D721Med (cell line): ENCODE measurements at places on chromosomes 13 and 19.

- no peak for DNase-seq
These were observed 15.9 kb upstream of the MEIS3 start for GRCh38 chr19:47435196-47435595.

DNA sequence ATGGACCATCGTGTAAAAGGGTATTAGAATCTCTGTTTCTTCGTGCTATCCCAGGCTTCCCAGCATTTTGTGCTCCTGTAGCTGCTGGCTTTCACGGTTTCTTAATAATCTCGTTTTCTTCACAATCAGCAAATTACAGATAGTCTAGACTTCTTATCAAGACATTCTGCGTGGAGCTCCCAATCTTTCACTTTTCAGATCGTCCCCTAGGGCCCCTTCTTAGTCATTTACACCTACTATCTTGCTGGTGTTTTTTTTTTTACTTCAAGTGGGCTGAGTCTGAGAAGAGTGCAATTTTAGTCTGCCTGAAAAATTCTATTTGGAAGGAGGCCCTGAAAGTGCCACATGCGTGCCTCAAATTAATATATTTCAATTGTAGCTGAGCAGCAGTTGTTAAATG is 275.1 kb downstream of the SHISA2 start:
- DNase-seq = no peak

- no peak for DNase-seq
These were observed 2.7 kb upstream of the TFDP1 start for GRCh38 chr13:113581871-113582270.

DNA sequence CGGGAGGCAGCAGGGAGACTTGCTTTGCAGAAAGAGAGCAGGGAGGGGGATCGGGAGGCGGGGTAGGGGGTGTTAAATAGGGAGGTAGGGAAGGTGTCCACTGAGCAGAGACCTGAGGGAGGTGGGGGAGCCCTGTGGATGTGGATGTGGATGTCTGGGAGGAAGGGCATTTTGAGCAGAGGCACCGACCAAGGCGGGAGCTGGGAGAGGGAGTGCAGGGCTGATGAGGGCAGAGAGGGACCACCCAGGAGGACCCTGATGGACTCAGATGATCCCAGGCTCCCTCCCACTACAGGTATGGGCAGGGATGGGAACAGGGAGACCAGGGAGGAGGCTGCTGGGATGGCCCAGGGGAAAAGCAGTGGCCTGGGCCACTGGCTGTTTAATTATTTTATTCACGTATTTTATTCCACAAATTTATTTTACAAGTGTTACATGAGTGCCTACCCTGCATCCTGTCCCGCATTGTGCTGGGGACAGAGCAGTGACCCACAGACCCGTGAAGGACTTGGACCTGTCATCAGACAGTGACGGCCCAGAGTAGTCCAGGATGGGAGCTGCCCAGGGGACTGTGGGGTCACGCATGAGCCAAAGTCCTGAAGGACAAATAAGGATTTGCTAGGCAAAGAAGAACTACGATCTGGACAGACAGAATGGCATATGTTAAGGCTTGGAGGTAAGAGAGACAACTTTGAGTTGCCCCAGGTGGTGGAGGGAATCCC is 5.3 kb downstream of the GRAMD1A start:
- no peak for DNase-seq

- no peak for DNase-seq
These were observed 1170.3 kb downstream of the OLFM4 start for GRCh38 chr13:54198911-54199310.

DNA sequence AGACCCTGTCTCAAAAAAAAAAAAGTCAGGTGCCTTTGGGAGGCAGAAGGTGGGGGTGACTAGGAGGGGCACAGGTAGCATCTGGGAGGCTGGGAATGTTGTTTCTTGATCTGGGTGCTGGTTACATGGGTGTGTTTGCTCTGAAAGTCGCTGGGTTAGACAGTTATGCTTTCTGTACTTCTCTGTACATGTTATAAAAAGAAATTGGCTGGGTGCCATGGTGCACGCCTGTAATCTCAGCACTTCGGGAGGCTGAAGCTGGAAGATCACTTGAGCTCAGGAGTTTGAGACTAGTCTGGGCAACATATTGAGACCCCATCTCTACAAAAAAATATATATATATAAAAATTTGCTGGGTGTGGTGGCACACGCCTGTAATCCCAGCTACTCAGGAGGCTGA is 15.1 kb downstream of the NOSIP start:
- no peak for DNase-seq

GRCh38 chr19:47437500-47437899 is 18.2 kb upstream of the MEIS3 start:
- no peak for DNase-seq

GRCh38 chr19:42494321-42494720 is 34.0 kb downstream of the CEACAM1 start:
- no peak for DNase-seq

- DNase-seq = no peak
These were observed 96.4 kb downstream of the WASF3 start for GRCh38 chr13:26653842-26654241.

DNA sequence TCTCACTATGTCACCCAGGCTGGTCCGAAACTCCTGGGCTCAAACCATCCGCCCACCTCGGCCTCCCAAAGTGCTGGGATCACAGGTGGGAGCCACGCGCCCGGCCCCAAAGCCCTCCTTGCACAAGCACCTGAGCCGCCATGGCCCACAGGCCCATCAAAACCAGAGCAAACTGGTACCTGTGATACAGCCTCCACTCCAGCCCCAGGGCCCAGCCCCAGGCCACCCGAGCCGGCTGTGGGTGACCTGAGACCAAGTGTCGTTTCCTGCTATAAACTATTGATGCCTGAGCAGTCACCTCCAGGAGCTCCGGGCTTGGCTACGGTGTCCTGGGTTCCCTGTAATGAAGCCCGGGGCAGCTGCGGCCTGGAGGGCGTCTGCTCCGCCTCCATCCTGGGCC is 9.7 kb upstream of the PTBP1 start:
- DNase-seq = no peak

DNA sequence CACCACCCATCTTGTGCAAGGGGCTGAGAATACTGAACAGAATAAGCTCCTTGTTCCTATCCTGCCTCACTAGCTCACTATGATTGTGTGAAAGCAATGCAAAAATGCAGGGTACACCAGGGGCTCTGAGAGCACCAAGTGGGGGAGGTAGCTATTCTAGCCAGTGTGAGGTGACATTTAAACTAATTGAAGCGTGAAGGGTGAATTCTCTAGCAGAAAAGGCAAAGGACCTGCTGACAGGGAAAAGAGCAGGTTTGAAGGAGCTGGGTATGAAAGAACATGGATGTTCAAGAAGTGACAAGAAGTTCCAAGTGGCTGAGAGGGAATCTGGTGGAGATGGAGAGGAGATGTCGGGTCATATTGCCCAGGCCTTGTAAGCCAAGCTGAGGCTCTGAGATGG is 64.2 kb downstream of the SIAH3 start:
- DNase-seq = no peak

DNA sequence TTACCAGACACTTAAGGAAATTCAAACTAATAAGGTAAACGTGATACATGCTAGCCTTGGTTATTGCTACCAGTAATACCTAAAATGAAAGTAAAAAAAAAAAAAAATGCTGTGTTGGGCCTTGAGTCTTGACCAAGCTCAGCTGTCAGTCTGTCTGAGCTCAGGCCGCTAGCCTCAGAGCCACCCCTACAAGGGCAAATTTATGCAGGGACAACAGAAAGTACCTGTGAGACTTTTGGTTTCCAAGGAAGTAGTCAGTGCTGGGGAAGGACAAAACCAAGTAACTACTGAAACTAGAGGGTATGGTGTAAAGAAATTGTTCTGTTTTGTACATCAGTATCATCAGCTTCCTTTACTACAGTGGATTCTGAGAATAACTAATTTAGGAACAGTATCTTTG is 134.3 kb upstream of the SLITRK5 start:
- no peak for DNase-seq

DNA sequence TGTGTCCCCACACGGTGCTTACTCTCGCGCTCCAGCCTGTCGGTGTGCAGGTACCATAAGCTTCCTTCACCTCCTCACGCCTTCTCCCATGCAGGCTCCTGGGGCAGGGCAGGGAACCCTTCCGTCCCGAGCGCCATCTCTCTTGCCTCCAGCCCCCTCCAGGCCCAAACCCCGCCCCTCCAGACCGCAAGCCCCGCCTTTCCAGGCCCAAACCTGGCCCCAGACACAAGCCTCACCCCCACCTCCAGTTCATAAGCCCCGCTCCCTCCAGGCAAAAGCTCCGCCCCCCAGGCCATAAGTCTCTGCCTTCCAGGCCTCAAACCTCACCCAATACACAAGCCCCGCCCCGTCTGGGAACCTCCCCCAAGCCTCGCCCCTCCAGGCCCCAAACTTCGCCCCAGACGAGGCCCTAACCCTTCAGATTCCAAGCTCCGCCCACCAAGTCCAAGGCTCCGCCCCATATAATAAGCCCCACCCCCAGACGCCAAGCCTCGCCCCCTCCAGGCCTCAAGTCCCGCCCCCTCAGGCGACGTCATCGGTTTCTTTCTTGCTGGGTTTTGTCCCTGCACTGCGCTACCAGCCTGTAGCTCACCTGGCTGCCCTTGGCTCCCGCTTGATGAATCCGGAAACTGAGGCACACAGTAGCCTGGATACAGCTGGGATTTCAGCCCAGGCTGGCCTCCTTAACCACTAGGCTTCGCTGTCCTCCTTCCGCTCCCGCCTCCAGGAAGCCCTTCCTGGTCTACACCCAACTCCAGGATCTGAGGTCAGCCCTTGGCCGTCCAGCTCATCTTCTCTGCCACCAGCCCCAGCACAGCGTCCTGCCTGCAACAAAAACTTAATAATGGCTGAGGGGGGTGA is 16.1 kb downstream of the MKNK2 start:
- DNase-seq = no peak

GRCh38 chr13:28707629-28708427 is 10.9 kb downstream of the SLC46A3 start:
- no peak for DNase-seq

GRCh38 chr13:76335463-76335862 is 550.7 kb downstream of the KCTD12 start:
- DNase-seq = no peak

DNA sequence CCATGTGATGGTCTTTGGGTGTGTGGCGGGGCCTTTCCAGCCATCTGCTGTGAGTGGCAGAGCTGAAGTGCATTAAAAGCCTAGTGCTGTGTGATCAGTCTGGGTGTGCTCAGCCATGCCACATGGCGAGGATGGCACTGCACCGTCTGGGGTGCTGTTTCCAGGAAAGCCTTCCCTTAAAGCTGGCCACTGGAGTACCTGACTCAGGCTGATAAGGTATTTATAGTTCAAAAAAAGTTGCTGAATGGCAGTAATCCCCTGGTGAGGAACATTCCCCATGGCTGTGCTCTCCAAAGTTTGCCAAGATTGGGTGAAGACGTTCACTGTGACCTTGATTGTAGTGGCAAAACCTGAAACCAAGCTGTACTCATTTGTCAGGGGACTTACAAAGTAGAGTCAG is 6.0 kb downstream of the GPI start:
- no peak for DNase-seq

GRCh38 chr19:33552928-33553279 is 31.3 kb upstream of the PEPD start:
- no peak for DNase-seq

DNA sequence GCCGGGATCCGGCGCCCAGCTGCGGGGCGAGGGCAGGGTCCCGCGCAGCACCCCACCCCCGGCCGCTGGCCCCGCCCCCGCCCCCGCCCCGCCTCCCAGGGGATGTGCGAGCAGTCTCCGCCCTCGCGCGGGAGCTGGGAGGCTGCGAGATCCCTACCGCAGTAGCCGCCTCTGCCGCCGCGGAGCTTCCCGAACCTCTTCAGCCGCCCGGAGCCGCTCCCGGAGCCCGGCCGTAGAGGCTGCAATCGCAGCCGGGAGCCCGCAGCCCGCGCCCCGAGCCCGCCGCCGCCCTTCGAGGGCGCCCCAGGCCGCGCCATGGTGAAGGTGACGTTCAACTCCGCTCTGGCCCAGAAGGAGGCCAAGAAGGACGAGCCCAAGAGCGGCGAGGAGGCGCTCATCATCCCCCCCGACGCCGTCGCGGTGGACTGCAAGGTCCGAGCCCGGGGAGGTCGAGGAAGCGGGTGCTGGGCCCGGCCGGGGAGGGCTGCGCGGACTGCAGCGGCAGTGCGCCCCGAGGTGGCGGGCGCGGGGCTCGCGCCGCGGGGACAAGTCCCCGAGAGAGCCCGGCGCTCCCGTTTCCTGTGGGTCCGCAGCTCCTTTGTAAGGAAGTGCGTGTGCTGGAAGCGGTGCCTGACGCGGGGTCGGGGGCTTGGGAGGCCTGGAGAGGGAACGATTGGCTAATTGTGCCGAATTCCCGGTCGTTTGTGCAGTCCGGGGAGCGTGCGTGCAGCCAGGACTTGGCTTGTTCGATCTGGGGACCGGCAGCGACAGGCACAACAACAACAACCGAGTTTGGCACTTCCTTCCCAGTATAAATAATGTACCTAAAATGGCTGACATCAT is at the start of gene ITM2B:
TSS of gene ITM2B (plus strand) at position 161 of the 843 bp plus-strand sequence. CDS start at position 316, 155 bp downstream.
- DNase-seq = peak; percentile 40

DNA sequence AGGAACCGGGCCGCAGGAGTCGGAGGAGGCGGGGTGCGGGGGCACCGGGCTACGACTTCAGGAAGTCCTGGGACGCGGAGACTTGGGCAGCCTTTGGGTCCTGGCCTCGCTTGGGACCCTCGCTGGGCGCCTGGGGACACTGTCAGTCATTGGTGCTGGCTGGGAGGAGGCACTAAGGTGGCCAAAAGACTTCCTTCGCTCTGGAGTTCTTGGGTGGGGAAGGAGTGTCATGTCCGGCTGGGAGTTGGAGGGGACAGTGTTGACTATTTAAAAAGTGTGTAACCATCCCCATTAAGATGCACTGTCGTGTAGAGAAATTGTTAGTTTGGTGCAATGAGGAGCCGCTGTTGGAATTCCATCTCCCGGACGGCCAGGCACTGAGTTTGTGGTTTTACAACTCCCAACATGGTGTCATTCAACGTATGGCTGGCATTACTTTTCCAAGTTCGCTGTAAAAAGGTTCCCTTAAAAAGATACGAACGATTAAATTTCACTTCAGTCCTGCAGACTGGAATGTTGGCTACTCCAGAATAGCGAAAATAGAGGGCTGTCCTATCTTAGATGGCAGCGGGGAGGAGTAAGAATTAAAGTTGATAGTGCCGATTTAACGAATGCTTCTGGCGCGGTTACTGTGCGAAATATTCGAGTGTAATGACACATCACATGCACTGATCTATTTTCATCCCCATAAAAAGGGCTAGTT is 776 bp downstream of the DNAJC3 start:
- DNase-seq = no peak

DNA sequence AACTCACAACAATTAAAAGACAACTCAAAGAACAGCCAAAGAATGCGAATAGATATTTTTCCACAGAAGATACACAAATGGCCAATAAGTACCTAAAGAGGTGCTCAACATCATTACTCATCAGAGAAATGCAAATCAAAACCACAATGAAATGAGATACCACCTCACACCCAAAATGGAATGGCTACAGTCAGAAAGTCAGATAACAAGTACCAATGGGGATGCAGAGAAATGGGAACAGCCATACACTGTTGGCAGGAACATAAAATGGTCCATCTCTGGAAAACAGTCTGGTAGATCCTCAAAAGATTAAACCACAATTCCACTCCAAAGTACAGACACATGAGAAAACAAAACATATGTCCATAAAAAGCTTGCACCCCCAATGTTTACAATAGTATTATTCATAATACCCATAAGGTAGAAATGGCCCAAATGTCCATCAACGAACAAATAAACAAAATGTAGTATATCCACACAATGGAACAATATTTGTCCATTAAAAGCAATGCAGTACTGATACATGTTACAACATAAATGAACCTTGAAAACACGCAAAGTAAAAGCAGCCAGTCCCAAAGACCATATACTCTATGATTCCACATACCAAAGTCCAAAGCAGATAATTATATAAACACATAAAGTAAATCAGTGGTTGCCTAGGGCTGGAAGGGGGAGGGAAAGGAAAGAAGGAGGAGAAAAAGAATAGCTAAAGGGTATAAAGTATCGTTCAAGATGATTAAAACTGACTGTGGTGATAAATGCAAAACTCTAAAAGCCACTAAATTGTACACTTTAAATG is 19.6 kb downstream of the USP12 start:
- no peak for DNase-seq
